GM23248 (cell line): ENCODE measurements at places on chromosomes 5 and 9.

- DNase-seq: no peak
- H3K4me3 ChIP-seq: no peak overlapping the region
- H3K27ac ChIP-seq: no peak overlapping the region
Measured at GRCh38 chr5:111002036-111002435, 69.5 kb upstream of the TSLP start.

DNA sequence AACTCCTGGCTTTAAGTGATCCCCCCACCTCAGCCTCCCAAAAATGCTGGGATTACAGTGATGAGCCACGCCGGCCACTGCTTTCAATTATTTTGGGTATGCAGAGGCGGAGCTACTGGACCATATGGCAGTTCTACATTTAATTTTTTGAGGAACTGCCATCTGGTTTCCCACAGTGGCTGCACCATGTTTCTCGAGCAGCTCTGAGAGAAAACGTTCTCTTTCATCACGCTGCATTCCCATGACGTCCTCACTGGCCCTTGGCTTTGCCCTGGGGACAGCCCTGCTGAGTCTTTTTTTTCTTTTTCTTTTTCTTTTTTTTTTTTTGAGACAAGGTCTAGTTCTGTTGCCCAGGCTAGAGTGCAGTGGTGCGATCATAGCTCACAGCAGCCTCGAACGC, 35.5 kb upstream of the GRHPR start:
- H3K4me3 ChIP-seq: no peak overlapping the region
- H3K27ac ChIP-seq: no peak overlapping the region
- H3K4me1 ChIP-seq: no peaks in the 10 kb centered on the region
- no peak for DNase-seq
- no peaks in the 10 kb centered on the region for H3K36me3 ChIP-seq

DNA sequence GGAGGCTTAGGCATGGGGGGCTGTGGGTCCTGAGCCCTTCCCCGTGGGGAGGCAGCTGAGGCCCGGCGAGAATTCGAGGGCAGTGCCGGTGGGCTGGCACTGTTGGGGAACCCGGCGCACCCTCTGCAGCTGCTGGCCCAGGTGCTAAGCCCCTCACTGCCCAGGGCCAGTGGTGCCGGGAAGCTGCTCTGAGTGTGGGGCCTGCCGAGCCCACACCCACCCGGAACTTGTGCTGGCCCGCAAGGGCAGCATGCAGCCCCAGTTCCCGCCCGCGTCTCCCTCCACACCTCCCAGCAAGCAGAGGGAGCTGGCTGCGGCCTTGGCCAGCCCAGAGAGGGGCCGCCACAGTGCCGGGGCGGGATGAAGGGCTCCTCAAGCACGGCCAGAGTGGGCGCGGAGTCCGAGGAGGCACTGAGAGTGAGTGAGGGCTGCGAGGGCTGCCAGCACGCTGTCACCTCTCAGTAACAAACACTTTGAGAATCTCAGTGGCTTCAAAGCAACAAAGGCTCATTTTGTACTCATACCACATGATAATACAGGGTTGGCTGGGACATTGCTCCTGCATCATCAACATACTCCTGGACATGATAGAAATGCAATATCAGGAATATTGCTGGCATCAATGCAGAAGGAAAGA, 265.7 kb upstream of the ANKRD55 start:
- peaks cover 18% of the 10 kb centered on the region; the same call in 1 of the 2 replicates for H3K27me3 ChIP-seq
- DNase-seq: no peak
- no peak overlapping the region for H3K4me3 ChIP-seq
- no peaks in the 10 kb centered on the region for H3K36me3 ChIP-seq

DNA sequence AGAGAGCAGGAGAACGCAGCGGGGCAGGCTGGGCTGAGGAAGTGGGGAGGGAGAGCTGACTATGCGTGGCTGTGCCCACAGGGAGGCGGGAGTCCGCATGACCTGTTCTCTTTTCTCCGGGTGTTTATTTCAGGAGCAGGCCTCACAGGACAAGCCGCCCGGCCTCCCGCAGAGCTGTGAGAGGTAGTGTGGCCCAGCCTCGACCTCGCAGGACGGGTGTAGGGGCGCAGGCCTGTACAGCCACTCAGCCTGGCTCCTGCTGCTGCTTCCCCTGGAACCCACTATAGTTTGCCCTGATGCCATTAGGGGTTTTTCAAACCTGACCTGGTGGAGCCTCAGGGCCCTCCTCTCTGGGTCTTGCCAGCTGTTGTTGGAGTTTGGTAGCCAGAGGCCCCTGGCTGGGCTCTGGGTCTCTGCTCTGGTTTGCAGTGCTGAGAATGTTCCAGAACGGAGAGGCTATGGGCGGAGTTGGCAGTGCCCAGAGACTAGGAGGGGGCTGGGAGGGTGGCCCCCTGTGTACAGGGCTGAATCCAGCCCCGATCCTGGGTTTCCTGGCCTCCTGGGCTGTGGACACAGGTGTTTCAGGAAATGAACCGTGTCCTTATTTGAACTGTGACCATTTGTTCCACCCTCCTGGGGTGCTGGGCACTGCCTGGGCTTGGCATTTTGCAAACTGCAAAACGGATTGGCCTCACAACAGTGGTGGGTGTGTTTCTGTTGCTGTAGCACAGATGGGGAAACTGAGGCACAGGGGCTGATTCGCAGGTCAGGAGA, 78.8 kb downstream of the WNK2 start:
- no peaks in the 10 kb centered on the region for H3K36me3 ChIP-seq
- H3K4me1 ChIP-seq: no peaks in the 10 kb centered on the region
- no peak for DNase-seq
- no peaks in the 10 kb centered on the region for H3K27me3 ChIP-seq
- no peak overlapping the region for H3K27ac ChIP-seq

- no peaks in the 10 kb centered on the region for H3K4me1 ChIP-seq
- no peak overlapping the region for H3K27ac ChIP-seq
- H3K27me3 ChIP-seq: no peaks in the 10 kb centered on the region
- H3K36me3 ChIP-seq: no peaks in the 10 kb centered on the region
- peak; percentile 7 for DNase-seq
Measured at GRCh38 chr5:124021776-124022175, 509.8 kb downstream of the CSNK1G3 start.

GRCh38 chr5:142568996-142569335, 116.9 kb downstream of the FGF1 start:
- H3K36me3 ChIP-seq: no peaks in the 10 kb centered on the region
- DNase-seq: no peak
- H3K27me3 ChIP-seq: no peaks in the 10 kb centered on the region
- H3K4me1 ChIP-seq: peaks cover 18% of the 10 kb centered on the region

- no peaks in the 10 kb centered on the region for H3K27me3 ChIP-seq
- no peak overlapping the region for H3K4me3 ChIP-seq
- H3K36me3 ChIP-seq: no peaks in the 10 kb centered on the region
Measured at GRCh38 chr9:3548648-3549047, 22.8 kb upstream of the RFX3 start.
